ENCODE measurements at places on chromosomes 1 and 21.

- DNase-seq: no peak
Measured at GRCh38 chr1:14811573-14811972, 213.1 kb downstream of the KAZN start.

DNA sequence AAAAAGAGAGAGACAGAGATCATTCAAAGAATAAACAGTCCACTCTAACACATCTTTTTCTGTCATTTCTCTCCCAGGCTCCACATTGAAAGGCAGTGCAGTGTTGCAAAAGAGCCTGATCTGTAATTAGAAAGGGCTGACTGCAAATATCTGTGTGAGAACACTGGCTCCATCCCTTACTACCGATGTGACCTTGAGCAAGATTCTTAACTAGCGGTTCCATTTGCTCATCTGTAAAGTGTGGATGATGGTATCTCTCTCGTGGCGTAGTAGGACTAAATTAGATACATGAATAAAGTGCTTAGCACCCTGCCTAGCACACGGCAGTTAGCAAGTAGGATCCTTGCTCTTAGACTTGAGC is 26.9 kb upstream of the SLC44A3 start:
- DNase-seq: no peak

DNA sequence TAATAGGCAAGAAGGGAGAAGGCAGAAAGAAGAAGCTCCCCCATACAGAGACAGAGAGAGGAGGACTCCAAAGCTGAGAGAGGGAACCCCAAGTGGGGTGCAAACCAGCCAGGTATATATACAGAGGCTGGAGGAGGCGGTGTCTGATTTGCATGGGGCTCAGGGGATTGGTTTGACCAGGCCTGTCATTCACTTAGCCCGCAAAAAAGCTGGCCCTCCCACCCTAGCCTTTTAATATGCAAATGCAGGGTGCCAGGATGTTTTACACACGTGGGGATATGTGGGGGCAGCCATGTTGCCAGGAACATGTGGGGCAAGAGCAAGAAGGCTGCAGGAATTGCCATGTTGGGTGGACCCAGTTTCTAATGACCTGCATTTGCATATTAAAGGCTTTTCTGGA is 37.0 kb upstream of the TENT5B start:
- no peak for DNase-seq

- no peak for DNase-seq
Measured at GRCh38 chr1:220301630-220302029, 29.4 kb upstream of the RAB3GAP2 start.

- no peak for DNase-seq
Measured at GRCh38 chr1:3978196-3978989, 78.3 kb upstream of the C1orf174 start.

GRCh38 chr1:155083865-155084721 is 5.5 kb downstream of the EFNA3 start:
- DNase-seq: no peak

GRCh38 chr1:162185314-162186025 is 116.0 kb downstream of the NOS1AP start:
- no peak for DNase-seq

- no peak for DNase-seq
Measured at GRCh38 chr1:225919906-225920305, 4.1 kb downstream of the PYCR2 start.

GRCh38 chr1:58629031-58629462 is 52.0 kb upstream of the TACSTD2 start:
- DNase-seq: no peak

GRCh38 chr1:114093624-114094362 is 59.9 kb downstream of the SYT6 start:
- DNase-seq: no peak

DNA sequence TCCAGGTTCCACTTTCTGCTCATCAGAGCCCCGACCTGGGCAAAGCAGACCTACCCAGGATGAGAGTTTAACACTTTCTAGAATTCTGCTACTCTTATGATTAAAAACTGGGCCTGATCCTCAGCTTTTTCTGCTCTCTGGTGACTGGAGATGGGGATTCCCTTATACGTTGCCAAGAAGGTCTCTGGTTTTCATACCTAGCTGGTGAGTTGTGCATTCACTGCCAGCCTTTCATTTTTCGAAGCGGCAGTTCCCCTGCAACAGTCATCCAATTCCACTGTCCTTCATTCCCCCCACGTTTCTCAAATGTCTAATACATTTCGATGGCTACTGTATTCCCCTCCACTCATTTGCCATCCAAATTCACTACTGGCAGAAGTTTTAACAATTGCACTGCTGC is 135.3 kb downstream of the ADSS2 start:
- no peak for DNase-seq

DNA sequence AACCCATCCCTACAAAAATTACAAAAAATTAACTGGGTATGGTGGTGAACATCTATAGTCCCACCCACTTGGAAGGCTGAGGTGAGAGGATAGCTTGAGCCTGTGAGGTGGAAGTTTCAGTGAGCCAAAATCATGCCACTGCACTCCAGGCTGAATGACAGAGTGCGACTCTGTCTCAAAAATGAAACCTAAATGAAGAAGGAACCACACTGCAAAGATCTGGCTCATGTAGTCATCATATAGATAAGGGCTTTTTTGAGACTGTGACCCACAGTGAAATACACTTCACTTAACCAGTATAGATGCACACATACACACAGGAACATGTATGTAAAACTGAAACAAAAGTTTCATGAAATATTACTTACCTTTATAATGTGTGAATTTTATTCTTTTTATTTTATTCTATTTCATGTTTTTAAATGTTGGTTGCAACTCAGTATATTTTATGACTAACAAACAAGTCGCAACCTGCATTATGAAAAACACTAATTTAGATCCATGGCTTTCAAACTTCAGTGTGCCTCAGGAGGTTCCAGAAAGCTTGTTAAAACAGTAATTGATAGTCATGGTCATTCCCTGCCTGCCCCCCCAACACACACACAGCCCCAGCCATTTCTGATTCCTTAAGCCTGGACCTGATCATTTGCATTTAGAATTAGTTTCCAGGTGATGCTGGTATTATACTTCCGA is 189.5 kb downstream of the PATJ start:
- no peak for DNase-seq

- no peak for DNase-seq
Measured at GRCh38 chr1:2348346-2349325, 42.7 kb downstream of the MORN1 start.
